ENCODE measurements at places on chromosomes 7 and 10. TPM values are rescaled to one million over a fixed set of nuclear protein-coding genes. Genes with fewer than 3 reads are reported as not detected.
A peak's percentile ranks its signal among the peaks of the same experiment; 100 is the strongest.

DNA sequence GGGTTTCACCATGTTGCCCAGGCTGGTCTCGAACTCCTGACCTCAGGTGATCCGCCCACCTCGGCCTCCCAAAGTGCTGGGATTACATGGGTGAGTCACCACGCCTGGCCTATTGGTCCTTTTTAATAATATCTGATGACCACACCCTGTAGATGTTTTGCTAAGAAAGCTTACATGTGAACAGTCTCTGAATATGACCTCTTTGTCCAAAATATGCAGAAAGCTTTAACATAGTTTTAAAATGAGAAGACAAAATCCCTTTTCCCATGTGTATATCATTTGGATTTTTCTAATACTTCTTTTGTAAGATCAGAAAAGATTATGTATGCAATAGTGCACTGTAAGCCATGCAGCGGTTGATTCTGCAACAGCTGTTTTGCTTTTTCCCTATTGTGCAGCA, 38.5 kb downstream of the MCU start:
- DNase-seq = no peak

GRCh38 chr10:49747303-49747646, 14.8 kb downstream of the OGDHL start:
- DNase-seq = no peak

DNA sequence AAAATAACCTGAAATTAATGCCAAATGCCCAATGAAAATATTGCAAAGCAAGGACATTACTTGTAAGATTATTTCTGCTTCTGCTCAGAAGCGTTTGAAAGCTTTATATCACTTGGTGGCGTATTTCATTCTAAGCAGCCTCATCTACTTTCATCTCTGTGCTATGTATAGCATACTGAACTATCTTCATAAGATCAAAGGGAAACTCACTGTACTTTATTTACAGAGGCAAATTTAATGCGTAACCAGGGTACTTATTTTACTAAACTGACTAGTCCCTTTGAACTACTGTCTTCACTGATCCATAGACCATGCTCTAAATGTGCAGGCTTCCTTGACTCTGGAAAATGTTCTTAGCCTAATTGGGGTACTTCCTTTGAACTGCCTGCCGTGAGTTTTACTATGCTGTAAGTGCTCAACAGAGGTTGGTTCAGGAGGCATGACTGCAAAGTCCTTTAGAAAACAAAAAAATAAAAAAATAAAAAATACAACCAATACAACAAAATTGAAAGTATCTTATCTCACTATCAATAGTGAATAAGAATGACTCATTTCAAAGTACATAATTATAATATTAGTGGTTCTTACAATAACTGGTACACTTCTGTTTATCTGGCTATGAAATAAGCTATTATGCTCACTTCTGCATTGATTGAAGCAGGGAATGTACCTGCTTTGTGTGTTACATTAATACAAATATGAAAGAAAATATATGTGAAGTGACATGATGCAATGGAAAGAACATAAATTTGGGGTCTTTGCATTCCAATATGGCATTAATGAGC, 41.0 kb upstream of the TSPAN12 start:
- DNase-seq = no peak

DNA sequence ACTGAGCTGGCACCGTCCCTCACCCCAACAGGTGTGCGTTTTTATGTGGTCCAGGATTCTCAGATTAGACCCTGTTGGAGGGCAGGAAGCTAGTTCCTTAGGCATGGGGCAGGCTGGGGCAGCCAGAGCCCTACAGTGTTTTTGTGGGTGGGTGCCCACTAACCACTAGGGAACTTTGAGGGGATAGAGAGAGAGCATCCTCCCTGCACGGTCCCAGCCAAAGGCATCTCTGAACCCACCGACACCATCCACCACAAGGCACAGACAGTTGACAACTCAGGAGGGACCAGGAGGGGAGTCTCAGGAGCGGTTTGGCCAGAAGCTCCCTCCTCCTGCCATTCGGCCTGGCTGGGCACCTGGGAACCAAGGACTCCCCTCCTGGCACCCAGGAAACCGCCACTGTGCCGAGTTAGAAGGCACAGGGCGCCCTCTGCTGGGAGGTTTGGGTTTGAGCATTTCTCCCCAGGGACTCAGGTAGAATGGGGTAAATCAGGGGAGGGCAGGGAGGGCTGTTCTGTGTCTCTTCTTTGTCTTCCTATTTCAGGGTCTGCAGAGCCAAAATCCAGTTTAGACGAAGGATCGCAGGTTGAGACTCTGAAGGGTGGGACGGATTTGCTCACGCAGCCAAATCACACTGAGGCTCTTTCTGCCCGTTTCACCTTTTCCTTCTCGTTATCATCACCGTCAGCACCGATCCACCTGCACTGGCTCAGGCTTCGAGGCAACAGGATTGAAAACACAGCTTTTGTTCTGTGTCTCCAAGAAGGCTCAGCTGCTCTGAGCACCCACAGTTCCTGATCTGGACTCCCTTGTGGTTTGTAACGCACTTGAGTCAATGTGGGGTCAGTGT, 84.8 kb upstream of the COL13A1 start:
- peak; percentile 74 for DNase-seq

DNA sequence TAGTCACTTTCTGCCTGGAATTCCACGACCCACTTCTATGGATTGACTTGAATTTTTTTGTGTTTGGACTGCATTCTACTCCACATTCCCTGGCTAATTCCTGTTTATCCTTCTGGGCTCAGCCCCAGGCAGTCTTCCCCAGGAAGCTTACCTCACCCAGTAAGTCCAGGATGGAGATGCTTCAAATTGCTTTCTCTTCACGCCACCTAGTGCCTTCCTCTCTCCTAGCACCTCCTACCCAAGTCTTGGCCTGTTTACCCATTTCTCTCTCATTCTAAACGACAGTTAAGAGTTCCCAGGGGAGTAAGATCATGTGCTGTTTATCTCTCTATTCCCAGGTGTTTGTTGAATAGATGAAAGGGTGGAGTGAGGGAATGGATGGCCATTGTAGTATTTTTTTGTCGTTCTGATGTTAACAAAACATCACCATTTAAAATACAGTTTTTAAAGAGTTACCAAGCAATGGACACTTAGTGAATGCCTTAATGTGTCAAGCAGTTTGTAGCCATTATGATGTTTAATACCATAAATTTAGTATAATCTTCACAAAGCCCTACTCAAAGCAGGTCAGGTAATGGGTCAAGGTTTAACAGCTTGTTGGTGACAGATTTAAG, 45.5 kb upstream of the TARP start:
- no peak for DNase-seq

DNA sequence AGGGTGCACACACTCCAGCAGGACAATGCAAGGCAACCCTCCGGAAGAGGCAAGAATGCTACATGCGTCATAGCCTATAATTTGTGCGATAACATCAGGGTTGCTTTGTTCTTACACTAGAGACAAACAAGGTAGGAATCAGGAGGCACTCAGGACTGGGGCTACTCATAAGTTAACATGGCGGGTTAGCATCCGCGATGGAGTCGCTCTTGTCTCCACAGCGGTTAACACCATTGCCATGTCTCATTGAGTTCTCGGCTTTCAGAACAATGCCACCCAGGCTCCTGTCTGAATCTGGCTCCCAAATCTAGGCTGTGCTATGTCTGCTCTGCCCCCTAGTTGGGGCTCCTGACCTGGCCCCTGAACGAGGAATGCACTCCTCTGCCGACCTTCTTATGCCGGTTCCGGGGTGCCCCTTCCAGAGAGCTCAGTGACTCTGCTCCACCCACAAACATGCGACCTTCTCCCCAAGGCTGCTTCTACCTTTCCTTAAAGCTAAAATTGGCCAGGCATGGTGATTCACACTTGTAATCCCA, 24.9 kb upstream of the SLF2 start:
- no peak for DNase-seq

DNA sequence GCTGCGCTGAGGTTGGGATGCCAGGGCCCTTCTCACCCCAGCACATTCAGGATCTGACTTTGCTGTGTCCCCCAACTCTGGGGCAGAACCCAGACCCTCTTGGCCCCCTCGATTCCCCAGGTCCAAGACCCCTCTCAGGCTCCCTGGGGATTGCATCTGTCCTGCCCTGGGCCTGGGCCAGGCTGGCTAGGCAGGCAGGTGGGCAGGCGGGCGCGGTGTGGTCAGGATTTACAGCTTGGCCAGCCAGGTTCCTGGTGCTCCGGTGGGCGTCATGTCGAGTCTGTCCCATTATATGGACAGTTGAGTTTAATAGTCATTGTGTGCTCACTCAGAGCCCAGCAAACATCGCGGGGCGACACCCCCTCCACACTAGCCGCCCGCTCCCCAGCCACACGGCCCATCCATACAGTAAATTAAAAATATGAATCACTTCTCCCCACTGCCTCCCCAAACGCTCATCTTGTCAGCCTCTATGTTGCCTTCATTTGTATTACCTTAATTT, 23.5 kb downstream of the POLL start:
- no peak for DNase-seq

- DNase-seq = no peak
These were observed 10.2 kb downstream of the AKR1C4 start for GRCh38 chr10:5206799-5207198.

GRCh38 chr10:75269605-75270004, 33.8 kb upstream of the COMTD1 start:
- DNase-seq = no peak

- DNase-seq = peak; percentile 92
These were observed 442 bp upstream of the LZTS2 start for GRCh38 chr10:100998991-100999741.

GRCh38 chr10:23406409-23406808, 32.5 kb upstream of the OTUD1 start:
- no peak for DNase-seq

DNA sequence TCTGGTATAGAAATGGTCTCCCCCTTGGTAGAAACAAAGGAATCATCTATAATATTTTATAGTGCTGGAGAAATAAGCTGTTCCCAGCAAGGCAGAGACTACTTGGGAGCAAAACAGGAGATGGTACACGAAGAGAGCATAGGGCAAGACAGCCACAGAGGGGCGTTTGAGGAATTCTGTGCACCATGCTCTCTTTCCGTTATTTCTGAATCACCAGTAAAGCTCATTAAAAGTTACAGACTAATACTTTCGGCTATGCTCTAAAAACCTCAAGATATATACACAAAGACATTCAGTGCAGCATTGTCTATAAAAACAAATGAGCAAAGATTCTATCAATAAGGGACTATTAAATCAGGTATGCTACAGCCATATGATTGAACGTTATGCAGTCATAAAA, 68.5 kb upstream of the FHIP2A start:
- no peak for DNase-seq

- DNase-seq = no peak
These were observed 84.5 kb upstream of the DYNC1I1 start for GRCh38 chr7:95687759-95688343.

DNA sequence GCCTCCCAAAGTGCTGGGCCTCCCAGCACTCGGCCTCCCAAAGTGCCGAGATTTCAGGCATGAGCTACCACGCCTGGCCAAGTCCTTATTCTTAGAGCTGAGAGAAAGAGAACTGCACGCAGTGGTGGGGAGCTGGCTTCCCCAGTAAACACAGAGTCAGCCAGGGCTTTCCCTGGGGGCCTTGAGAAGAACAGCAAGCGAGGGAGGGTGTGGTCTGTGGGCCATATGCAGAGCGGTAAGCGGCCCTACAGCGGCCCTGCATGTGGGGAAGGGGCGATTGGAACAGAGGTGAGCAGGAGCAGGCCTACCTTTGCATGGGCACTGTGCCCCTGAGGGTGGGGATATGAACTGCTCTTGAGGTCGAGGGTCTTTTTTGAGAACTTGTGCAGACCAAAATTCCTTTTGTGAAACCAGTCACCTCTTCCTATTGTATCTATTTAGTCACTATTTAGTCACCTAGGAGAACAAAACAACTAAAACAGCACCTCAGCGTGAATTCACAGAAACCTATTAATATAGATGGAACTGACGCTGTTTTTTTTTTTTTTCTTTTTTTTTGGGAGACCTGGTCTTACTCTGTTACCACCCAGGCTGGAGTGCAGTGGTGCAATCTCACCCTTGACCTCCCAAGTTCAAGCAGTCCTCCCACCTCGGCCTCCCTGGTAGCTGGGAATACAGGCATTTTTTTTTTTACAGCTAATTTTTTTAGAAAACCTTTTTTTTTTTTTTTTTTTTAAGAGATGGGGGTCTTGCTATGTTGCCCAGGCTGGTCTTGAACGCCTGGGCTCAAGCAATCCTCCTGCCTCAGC, 36.9 kb upstream of the SH2D4B start:
- peak; percentile 72 for DNase-seq

- no peak for DNase-seq
These were observed 10.1 kb upstream of the LEP start for GRCh38 chr7:128231021-128231420.

DNA sequence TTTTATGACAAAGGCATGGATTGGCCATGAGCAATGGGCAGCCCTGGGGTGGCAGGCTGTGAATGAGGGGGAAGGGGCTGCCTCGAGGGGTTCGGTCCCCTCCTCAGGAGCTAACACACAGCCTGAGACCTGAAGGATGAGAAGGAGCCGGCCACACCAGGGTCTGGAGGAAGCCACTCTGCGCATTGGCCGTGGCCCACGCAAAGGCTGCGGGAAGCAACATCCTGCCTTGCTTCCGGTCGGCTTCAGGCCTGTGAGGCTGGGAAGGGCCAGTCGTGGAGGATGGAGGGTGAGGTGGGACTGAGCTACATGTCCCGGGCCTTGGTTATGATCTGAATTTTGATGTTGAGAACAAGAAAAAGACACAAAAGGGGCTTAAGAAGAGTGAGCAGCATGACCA, 49.4 kb downstream of the RGS10 start:
- no peak for DNase-seq

- no peak for DNase-seq
These were observed 1001.2 kb upstream of the POT1 start for GRCh38 chr7:125930848-125931247.

- no peak for DNase-seq
These were observed 51.1 kb downstream of the EPDR1 start for GRCh38 chr7:37971491-37971890.

DNA sequence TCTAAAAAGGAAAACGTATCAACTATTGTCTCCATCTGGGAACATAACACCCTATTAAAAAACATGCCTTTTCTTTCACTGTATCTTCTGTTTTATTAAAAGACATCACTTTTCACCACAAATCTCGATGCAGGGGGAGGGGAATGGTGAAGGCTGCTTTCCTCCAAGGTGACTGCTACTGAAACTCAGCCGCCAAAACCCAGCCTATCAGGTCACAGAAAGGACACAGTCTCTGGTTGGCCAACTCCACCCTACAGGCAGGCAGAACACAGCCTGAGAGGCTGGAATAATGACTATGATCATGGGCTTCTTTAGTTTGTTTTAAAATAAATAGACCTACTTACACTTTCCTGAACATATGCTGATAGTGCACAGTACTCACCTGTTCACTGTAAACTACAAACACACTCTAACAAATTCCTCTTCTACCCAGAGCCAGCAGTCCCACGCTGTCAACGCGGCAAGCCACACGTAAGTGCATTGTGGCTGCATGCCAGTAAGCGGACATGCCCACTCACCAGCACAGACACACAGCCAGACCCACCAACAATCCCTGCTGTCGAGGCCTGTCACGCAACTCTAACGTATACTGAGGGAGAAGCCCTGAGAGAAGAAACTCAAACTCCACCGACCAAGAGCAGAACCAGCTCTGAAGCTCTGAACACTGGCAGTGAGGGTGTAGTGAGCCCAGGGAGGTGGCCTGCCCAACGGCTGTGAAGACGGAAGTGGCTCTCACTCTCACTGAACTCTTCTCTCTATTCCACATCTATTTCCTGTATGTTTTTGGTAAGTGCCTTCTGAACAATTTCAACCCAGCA, 41.8 kb downstream of the NCAPG2 start:
- DNase-seq = peak; percentile 49

The CD36 gene
- 1,393 TPM for total RNA-seq

The LIPF gene
- not detected for total RNA-seq

The CDC14C gene
- total RNA-seq = not detected

The PMS2 gene
- 5.9 TPM for total RNA-seq

The FXYD4 gene
- total RNA-seq = not detected

The POLR3A gene
- total RNA-seq = 9.7 TPM

The SLC26A5 gene
- total RNA-seq = not detected

The TFR2 gene
- total RNA-seq = not detected

The CPVL gene
- 72.6 TPM for total RNA-seq

The PTF1A gene
- total RNA-seq = not detected

Measured in left ventricle myocardium superior (tissue), 1 donor.